ENCODE measurements at places on chromosomes 4 and X.

GRCh38 chr4:173381610-173382009, 10.9 kb downstream of the SAP30 start:
- no peak for DNase-seq

- no peak for DNase-seq
These were observed 65.6 kb downstream of the MID1 start for GRCh38 chrX:10554612-10555270.

DNA sequence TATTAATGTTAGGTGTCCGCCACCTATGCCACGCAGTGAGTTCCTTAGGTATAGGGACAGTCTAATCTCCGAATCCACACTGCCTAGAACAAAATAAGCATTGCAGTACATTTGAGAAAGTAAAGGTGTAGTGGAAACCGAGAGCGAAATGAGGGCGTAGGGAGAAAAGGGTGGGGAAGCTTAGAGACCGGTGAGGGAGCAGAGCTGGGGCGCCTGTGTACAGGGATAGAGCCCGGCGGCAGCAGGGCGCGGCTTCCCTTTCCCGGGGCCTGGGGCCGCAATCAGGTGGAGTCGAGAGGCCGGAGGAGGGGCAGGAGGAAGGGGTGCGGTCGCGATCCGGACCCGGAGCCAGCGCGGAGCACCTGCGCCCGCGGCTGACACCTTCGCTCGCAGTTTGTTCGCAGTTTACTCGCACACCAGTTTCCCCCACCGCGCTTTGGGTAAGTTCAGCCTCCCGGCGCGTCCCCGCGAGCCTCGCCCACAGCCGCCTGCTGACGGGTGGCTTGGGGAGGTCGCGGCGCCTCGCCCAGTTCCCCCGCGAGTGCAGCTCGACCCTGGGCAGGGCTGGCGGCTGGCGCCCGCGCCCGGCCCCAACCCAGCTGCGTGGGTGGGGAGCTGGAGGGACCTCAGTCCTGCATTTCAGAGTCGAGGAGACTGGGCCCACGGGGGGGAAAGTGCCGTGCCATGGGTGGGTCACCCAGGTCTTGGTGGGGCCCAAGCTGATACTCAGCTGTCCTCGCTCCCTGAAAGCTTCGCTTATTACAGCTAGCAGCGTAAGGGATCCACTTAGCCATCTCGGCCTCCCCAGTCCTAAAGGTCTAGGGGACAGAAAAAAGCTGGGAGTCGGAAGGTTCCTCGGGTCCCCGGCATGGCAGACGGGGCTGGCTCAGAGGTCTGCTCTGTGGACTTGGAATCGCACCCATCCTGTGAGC, at the start of gene ANXA3:
ANXA3 (plus strand) TSS at position 351 of the 932 bp plus-strand sequence. CDS start 2,704 bp downstream, outside the sequence.
- DNase-seq, result no peak

GRCh38 chr4:7646384-7647061, 211.8 kb upstream of the PSAPL1 start:
- no peak for DNase-seq

GRCh38 chr4:8252301-8253173, 17.0 kb upstream of the HTRA3 start:
- no peak for DNase-seq

DNA sequence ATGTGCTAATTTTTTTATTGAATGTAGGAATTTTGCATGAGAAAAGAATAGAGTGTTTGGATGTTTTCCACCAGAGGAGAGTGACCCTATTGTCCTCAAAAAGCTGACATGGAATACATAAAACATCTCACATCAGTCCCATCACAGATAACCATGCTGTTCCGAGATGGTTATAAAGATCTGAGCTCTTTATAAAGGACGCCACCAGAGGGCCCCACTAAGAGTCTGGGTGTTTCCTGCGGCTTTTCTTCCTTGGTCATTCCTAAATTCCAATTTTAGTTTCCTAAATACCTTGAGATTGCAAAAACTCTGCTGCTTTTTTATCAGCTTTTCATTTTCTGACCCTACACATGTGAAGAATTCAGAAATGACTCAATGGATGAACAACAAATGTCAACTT, 504.5 kb upstream of the FRG1 start:
- DNase-seq, result no peak

DNA sequence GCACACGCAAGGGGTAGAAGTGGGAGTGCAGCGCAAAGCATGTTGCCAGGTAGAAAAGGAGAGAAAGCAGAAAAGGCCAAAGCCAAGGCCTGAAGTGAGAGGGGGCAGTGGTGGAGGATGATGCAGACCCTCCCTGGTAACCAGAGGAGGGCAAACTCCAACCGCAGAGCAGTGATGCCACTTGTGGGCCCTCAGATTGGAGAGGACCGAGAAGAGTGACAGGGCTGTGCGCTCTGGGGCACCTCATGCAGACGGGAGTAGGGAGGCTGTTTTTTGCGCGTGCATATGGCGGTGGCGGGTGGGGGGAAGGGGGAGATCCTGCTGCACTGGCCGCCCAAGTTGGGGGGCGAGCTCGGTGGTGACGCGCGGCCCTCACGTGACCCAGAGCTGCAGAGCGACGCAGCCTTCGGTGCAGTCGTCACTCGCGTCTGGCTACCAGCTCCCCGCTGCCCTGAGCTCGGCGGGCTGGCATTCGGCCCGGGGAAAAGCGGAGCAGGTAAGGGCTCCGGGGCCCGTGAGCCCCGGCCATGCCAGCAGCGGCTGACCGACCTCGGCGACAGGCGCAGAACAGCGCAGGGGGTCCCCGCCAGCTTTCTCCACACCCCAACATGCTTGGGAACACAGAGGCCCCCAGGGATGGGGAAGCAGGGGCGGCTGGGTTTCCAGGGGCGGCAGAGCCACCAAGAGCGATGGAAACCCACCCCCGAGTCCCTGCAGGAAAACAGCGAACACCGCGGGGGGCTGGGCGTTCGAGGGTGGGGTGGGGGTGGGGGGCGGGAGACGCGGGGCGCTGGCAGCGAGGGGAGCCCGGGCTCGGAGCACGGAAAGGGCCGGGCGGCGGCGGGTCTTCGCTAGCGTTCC, at the start of gene BEX3:
BEX3 (plus strand) TSS at position 421 of the 861 bp plus-strand sequence. CDS start 984 bp downstream, outside the sequence.
- DNase-seq, result peak; percentile 26

- no peak for DNase-seq
These were observed 187.5 kb upstream of the ANK2 start for GRCh38 chr4:112861691-112862674.

- DNase-seq, result no peak
These were observed 228.6 kb downstream of the QDPR start for GRCh38 chr4:17283251-17283650.

GRCh38 chr4:25760518-25761157, 102.2 kb downstream of the SEL1L3 start:
- no peak for DNase-seq

DNA sequence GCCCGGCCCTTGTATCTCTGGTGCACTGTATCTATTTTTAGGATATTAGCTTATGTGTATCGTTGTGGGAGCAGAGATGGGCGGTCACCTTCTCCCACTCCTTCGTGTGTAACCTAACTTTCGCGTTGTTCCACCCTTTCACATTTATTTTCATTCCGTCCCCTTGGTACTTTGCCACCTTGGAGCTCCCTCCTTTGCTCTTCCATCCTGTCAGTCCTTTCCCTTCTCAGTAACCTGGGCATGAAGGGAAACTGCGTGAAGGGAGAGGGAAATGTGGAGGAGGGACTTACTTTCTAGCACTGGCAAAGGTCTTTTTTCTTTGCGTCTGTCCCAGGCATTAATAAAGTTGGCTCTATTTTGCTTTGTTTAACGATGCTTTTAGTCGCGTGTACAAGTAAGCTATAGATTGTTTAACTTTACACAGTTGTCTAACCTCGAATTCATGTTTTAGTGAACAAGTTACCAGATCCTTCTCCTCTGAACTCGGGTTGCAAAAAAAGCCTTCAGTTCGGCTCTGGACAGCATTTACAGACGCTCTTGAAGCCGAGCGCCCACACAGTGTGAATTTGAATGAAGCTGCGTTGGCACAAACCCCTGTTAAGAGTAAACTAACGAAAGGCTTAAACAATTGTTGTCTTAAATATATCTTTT, 3.9 kb downstream of the PCDH10 start:
- DNase-seq, result no peak

DNA sequence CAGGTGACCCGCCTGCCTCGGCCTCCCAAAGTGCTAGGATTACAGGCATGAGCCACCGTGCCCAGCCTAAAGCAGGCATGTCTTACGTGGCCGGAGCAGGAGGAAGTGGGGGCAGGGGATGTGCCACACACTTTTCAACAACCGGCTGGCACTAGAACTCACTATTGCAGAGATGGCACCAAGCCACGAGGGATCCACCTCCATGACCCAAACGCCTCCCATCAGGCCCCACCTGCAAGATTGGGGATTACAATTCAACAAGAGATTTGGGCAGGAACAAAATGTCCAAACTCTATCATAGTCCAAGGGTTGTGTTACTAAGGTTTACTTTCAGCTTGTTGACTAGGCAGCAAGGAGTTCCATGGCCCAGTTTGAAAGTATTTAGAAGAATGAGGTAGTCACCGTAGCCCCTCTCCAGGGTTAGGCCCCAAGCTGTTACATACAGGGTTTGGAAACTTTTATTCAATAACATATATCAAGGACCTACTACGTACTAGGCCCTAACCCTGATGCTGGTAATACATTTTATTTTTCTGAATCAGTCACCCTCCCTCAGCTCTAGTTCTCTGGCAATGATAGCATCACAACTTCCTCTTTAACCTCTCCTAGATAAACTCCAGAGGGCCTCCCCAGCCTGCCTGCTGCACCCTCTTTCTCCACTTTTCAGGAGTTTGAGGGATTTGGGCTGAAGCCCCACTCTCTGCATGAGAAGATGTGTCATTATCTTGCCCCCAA, 18.0 kb upstream of the TBC1D14 start:
- DNase-seq, result no peak

- no peak for DNase-seq
These were observed 30.4 kb downstream of the STOX2 start for GRCh38 chr4:183935355-183936005.

DNA sequence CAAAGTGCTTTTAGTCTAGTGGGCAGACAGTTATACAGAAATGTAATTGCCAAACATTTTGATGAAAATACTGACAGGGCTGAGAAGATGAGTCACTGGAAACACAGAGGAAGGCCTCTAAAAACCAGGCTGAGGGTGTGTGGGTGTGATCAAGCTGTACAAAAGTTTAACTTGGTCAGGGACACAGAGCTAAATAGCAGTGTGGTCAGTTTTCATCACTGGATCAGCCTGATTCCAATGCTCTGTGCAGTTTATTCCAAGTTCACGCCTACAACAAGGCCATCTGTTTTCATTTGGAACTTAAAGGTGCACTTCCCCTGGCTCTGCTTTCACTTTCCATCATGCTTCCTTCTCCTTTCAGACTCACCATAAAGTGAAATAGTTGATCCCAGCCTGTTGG, 10.6 kb downstream of the CENPVL3 start:
- DNase-seq, result no peak

- no peak for DNase-seq
These were observed 687 bp upstream of the GRIA2 start for GRCh38 chr4:157219711-157220370.

DNA sequence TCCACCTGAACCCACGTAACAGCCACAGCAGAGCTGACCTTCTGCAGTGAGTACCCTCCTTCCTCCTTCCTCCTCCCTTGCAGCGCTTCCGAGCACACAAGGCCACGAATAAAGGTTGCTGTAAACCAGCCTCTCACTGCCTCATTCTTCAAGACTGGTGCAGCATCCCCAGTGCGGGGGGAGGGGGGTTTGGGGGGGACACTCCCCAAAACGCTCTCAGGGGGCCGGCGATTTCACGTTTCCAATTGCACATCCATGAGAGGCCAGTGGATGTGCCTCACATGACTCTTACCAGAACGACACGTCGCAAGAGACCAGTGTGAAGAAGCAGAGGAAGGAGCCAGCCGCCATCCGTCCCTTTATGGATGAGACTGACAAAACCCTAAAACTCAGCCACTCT, 5.2 kb downstream of the DHRSX start:
- DNase-seq, result no peak

GRCh38 chr4:73653695-73654106, 33.5 kb upstream of the RASSF6 start:
- DNase-seq, result no peak

GRCh38 chr4:137359691-137360315, 172.5 kb downstream of the PCDH18 start:
- DNase-seq, result no peak

DNA sequence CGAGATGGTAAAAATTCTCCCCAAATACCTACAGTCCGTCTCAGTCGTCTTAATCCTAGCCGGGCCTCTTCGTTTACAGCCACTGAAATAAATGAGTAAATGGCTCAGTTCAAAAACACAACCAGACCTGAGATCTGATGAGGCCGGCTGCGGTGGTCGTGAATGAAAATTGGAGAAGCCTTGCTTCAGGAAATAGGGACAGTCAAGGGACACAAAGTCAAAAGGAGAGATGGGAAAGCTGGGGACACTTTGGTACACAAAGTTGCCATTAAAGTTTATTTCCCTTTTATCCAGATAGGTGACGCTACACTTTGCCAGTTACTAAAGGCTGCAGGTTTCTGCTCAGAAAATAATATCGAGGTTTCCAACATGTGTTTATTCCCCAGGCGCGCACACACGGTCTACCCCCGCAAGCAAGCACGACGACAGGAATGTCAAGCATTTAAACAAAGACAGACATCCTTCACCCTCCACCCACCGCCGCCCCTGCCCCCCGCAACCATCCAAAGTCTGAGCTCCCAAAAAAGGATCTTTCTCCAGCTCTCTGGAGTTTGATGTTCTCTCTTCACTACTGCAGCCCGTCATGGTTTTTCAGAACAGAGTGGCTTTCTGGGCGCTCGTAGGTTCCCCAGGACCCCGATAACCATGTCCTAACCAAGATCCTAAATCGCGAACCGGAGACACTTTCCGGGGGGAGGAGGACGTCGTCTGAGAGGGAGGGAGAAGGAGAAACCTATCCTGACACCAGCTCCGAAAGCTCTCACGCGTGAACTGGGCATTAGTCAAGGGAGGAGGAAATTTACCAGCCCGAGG, 1.3 kb upstream of the PCDH7 start:
- DNase-seq, result no peak

DNA sequence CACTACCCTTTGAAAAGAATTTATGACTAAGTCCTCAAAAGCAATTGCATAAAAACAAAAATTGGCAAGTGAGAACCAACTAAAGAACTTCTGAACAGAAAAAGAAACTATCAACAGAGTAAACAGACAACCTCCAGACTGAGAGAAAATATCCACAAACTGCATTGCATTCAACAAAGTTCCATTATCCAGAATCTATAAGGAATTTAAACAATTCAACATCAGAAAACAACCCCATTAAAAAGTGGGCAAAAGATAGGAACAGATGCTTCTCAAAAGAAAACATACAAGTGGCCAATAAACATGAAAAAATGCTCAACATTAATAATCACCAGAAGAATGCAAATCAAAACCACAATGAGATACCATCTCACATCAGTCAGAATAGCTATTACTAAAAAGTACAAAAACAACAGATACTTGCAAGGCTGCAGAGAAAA, 130.2 kb downstream of the GASK1B start:
- no peak for DNase-seq

- no peak for DNase-seq
These were observed 362.6 kb upstream of the PPP1R2C start for GRCh38 chrX:43140582-43140981.

- no peak for DNase-seq
These were observed 444.3 kb upstream of the ATOH1 start for GRCh38 chr4:93384241-93384640.

GRCh38 chrX:50003927-50004326, 81.5 kb downstream of the CLCN5 start:
- no peak for DNase-seq

Measured in NCI-H460 (cell line).